ENCODE measurements at places on chromosomes 5 and 9.
A peak's percentile ranks its signal among the peaks of the same experiment; 100 is the strongest.

DNA sequence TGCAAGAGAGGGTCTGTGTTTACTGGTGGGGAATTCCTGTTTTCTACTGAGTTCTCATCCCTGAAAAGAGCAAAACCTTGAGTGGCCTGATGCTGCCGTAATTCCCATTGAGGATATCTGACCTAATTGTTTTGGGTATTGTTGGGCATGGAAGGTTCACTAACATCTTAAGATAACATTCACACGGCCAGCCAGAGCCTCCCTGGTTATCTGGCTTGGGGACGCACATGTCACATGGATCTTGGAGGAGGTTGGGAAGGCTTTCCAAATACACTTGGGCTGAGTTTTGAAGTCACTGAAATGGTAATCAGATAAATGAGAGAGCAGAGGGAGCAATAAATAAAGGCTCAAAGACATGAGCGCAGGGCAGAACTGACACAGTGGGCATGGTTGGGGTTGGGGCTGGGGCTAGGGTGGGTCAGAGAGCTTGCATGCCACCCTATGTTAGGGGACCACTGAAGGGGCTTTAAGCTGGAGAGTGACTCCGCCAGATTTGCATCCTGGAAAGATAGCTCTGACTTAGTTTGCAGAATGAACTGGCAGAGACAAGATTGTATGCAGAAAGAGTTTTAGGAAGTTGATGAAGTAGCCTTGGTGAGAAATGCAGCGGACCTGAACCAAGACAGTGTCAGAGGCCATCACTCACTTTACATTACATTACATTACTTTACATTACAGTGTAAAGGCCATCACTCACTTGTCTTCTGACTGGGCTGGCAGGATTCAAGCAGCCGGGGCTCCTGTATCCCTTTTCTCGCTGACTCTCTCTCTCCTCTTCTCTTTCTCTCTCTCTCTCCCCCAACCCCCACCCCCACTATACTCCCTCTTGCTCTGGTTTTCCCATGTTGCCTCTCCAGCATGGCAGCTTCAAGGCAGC, 24.2 kb downstream of the SLC1A1 start:
- DNase-seq, result no peak

GRCh38 chr9:95373069-95373681, 55.7 kb upstream of the FANCC start:
- no peak for DNase-seq

DNA sequence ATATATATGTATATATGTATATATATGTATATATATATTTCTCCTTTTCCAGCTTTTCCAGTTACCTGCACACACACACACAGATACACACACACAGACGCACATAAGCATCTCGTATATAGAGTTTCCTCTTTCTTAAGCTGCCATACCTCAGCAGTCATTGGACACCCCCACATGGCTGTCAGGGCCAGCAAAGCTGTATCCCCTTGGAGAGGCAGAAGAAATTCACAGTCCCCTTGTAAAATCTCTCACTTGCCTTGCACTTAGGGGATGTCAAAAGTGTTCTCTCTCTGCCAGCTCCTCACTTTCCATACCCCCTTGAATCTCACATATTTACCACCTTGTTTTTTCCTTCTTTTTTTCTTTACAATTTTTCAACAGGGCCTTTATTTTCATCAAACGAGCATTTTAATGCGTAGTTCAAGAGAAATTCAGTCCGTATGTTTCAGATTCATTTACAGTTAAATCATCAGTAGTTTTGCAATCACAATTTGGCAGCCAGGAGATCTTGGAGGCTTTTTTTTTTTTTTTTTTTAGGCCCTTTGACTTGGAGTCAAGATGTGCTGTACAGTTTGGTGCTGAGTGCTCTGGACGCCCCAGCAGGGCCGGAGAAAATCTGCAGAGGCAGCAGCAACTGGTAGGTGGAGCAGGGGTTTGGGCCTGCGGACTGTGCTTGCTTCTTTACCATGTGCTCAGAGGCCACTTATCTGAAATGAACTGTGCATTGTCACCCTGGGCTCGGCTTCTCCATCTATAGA, 244.9 kb upstream of the KLF4 start:
- peak; percentile 84 for DNase-seq

- no peak for DNase-seq
These were observed 39.5 kb downstream of the PRRT1B start for GRCh38 chr9:131584858-131585257.

All from HS-5 (cell line).